ENCODE measurements at places on chromosomes 11 and 22.

DNA sequence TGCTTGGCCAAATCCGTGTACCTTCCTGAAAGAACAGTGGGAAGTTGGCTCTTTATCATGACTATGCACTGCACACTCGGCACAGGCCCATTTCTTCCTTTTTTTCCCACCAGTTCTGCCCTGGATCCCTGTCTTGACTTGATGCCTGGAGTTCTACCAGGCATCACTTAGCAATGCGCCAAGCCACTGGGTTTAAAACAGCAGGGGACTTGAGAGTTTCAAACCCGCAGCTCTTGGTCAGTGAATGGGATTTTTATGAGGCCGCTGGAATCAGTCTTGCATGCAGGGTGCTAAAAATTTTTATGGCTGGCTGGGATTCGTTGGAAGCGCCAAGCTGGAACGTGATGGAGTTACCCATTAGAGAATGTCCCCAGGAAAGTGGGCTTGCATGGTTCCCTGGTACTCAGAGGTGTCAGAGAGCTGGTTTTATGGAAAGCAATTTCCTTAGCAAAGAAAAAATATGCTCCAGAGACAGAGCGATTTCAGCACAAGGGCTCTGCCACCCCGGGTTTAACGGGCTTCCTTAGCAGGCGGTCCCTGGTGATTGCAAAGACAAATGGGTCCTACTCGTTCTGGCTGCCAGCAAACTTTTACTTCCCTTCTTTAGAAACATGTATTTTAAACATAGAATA, 432.9 kb downstream of the TENM4 start:
- no peak for DNase-seq

DNA sequence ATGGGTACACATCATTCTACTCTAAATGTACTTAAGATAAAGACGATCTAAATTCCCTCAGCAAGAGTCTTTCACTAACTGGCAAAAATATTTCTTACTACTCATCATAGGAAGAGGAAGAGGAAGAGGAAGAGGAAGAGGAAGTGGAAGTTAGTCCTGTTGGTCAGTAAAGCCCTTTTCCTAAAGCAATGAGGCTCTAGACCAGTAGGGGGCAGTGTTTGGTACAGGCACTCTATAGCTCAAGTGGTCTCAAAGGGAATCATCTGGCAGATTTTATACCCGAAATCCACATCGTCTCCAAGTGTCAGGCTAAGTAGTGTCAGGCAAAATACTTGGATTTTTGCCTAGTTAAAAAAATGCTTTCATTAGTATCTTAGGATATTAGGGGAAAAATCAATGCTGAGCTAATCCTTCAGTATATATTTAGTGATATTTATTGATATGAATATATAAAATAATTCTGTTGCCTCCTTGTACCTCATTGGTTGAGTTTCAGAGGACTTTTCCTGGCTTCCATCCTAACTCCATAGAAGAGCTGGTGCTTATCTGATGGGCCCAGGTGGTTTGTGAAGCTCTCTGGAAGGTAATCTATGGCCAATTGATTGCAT, 7.7 kb downstream of the BLID start:
- no peak for DNase-seq

- DNase-seq, result no peak
Measured at GRCh38 chr11:13947379-13947778, 15.1 kb upstream of the SPON1 start.

- peak; percentile 65 for DNase-seq
Measured at GRCh38 chr22:19891317-19892256, 36.9 kb upstream of the GNB1L start.

DNA sequence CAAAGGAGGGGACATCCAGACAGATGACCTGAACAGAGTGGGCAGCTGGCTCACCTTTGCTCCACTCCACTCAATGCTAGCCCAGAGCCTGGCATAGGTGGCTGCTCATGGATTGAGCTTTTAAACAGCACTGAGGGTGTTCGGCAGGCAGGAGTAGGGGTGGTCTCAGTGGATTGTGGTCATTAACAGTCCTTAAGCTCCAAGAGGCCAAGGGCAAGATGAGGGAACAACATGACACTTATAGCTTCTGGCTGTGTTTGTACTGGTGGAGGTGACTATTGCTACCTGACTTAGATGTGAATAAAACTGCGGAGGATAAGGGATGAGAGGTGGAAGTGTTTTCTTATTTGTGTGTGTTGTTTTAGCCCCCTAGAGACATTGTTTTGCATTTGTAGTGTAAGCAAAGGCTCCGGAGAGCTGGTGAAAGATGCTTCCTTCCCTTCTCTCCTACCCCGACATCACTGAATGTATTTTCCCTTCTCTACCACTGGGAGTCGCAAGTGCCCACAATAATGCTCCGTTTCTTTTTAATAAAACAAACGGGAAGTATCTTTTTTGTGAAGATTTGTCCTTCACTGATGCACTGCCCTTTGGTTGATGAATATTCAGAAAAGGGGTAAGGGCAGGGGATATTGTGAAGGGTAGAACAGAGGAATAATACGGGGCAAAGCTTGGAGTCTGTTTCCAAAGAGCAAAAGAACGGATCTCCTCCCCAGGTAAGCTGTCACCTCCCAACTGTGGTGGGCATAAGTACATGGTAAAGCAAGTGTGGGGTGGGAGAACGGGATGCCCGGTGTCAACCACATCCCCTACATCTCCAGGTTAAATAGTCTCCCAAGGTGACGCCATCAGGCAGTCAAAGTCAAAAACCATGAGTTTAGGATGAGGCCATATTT, 27.5 kb upstream of the MTNR1B start:
- DNase-seq, result peak; percentile 61

GRCh38 chr11:19558189-19558986, 154.2 kb upstream of the NAV2 start:
- no peak for DNase-seq

GRCh38 chr22:26756675-26757293, 99.4 kb downstream of the MIAT start:
- DNase-seq, result peak; percentile 47

DNA sequence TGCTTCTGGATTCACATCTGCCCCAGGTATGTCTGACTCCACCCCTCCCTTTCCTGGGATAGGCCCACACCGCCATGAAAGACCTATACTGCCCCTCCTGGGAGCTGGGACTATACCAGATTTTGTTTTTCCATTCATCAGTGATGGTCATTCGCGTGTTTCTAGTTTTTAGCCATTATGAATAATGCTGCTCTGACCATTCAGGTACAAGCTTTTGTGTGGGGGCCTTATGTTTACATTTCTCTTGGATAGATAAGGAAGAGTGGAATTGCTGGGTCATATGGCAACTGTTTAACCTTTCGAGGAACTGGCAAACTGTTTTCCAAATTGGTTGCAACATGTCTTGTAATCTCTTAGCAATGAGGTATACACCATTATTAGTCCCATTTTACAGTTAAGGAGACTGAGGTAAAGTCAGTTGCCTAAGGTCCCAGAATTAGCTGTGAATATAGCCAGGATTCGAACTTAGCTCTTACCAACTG, 1.2 kb upstream of the TBC1D10A start:
- DNase-seq, result no peak
